ENCODE measurements at places on chromosomes 5 and 9.

- DNase-seq: no peak
These were observed 9.0 kb downstream of the RALGDS start for GRCh38 chr9:133111808-133112662.

GRCh38 chr9:74412236-74412979 lies 84.7 kb upstream of the RORB start:
- no peak for DNase-seq

- no peak for DNase-seq
These were observed 56.6 kb downstream of the ADAM19 start for GRCh38 chr5:157518963-157519362.

DNA sequence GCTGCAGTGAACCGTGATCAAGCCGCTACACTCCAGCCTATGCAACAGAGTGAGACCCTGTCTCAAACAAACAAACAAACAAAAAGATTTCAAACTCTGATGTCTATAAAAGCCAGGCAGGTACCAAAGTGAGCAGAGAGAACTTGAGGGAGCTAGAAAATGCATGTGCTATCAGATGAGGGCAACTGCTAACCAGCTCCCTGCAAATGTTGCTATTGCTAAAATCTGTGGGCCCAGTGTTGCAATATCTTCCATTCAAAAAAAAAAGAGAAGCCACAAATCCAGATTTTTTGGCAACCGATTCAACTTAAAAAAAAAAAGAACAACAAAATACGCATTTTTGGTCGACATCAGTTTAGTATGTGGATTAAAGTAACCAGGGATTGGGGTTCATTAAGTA lies 5.5 kb downstream of the UBE2D2 start:
- no peak for DNase-seq

GRCh38 chr9:136329211-136329627 lies 1.9 kb downstream of the GPSM1 start:
- no peak for DNase-seq

DNA sequence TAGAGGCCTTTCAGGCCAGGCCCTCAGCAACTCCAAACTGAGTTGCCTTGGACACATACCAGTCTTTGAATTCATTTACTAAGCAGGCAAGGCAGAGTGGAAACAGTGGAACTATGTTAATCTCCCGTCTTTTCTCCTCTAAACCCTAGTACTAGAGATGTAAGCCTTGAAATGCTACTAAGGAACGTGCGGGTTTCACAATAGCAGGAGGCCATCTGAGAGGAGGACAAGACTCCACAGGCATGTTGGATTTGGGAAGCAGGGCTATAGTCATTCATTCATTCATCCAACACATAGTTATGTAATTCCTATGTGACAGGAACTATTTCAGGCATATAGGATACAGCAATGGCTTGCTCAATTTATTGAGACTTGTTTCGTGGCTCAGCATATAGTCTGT lies 3.3 kb upstream of the OCLN start:
- DNase-seq: no peak

DNA sequence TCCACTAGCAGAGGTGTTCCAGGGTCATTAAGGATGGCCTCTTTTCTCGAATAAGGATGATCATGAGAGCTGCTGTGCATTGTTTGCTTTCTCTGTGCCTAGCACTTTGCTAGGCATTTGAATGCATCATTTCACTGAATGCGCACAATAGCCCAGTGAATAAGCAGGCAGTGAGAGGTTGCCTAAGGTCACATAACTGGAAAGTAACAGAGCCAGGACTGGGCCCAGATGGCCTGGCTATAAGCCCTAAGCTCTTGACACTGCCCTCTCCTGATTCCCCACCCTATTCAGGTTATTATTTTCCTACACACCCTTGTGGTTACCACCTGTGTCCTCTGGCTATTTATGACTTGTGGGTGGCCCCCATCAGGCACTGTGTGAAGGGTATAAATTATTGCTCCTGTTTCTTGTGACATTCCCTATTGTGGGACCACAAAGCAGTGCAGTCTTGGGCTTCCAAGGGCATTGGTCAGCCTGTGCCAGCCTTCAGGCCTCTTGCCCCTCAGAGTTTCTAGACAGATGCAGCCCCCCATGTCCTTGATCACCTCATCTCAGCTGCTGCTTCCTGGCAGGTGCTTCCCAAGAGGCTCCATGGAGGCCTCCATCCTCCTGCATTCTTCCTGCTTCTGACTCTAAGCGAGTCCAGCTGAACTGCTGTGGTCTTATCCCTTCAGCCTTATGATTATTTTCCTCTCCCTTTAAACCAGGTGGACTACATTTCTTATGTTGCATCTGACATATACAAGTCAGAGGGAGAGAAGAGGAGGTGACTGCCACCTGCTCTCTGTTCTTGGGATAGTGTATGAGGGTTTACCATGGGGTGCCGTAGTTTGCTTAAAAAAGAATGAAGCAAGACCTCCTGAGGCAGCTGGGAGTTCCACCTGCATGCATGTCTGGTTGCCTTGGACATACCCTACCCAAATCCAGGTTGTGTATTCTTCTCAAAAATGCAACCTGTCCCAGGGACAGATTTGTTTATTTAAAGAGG lies 47.6 kb downstream of the ANGPTL2 start:
- peak; percentile 52 for DNase-seq

- no peak for DNase-seq
These were observed 359.1 kb downstream of the ARHGEF28 start for GRCh38 chr5:73985145-73985544.

DNA sequence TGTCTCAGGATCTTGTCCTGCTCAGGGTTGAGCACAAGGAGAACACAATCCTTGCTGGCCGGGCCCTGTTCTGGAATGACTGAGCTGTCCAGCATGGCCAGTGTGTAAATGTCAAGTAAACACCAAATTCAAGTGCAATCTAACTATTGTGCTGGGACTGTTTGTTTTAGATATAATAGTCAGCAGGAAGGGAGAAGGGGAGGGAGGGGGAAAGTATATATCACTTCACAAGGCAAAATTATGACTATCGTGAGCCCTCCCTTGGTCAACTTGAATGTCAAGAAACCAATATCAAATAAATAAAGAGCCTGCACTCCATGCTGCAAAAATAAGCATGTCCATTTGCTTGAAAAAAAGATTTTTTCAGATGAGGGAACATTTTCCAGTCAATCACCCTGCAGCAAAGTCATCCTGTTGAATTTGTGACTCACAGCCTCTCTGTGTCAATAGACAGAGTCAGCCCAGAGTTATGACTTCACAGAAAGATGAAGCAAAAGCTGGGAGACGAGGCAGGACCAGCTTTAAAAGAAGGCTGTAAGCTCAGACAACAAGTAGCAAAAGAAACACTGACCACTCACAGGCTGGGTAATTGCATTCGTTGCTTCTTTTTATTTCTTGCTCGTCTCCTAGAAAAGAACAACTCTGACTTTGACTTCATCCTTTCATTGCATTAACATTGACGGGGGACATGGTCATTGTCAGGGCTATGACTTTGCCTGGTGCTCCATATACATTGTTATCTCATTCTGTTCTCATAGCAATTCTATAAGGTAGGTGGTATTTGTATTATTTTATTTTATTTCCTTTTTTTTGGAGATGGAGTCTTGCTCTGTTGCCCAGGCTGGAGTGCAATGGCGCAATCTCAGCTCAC lies 15.3 kb upstream of the KLF4 start:
- DNase-seq: no peak

Data from MM.1S (cell line).